Naive B cell (primary cell): ENCODE measurements at places on chromosomes 1 and 21. TPM values are rescaled to one million over a fixed set of nuclear protein-coding genes. Genes with fewer than 3 reads are reported as not detected.

DNA sequence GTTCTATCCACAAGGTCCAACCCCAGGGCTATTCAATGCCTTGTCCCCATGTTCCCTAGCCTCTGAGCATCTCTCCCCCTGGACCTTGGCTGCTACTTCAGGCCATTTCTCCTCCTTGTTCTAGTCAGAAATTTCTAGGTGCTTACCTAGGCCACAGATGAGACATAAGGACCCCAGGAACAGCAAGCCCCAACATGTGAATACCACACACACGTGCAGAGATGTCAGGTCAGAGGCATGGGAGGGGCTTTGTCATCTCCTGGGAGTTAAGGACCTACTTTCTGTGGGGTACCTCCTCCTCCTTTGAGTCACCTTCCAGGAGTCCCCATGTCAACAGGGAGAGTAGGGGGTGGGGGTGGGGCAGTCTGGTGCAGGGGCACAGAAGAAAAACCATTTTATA is 7.1 kb upstream of the RGS16 start:
- H3K27me3 ChIP-seq: peaks cover 18% of the 10 kb centered on the region
- no peak overlapping the region for H3K4me3 ChIP-seq
- H3K36me3 ChIP-seq: no peaks in the 10 kb centered on the region
- no peak for DNase-seq
- H3K27ac ChIP-seq: peak overlapping the region; percentile 20

DNA sequence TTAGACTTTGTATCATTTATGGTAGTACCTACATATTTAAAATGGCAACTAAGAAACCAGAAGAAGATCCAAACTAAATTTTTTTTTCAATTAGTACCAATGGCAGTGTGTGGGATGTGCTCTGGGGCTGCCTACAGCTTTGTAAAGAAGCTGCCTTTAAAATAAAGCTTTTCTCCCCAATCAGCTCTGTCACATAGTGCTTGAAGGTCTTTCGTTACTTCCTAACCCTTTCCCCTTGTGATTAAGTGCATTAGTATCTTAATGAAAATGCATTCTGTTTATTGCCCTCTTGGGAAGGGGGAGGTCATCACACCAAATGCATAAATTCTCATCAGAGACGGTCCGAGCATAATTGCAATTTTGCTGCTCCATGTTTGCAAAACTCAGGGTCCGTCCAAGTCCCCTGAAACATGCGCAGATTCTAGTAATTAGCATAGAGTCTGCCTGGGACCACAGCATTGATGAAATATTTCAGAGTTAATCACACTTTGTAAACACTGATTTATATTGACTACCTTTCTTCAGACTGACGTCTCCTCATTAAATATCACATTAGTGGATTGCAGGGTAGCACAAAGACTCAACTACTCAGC is 71.3 kb downstream of the ESRRG start:
- no peak overlapping the region for H3K4me3 ChIP-seq
- DNase-seq: no peak
- no peaks in the 10 kb centered on the region for H3K4me1 ChIP-seq
- no peaks in the 10 kb centered on the region for H3K36me3 ChIP-seq
- no peak overlapping the region for H3K27ac ChIP-seq

- H3K27me3 ChIP-seq: no peaks in the 10 kb centered on the region
- H3K4me3 ChIP-seq: no peak overlapping the region
- no peaks in the 10 kb centered on the region for H3K36me3 ChIP-seq
Measured at GRCh38 chr1:237281481-237281880, 239.5 kb downstream of the RYR2 start.

- no peaks in the 10 kb centered on the region for H3K36me3 ChIP-seq
- peaks cover 9% of the 10 kb centered on the region for H3K27me3 ChIP-seq
- no peak overlapping the region for H3K4me3 ChIP-seq
Measured at GRCh38 chr21:35321322-35322200, 272.5 kb upstream of the RUNX1 start.

GRCh38 chr1:228275179-228275429 is 67.3 kb downstream of the OBSCN start:
- H3K27me3 ChIP-seq: no peaks in the 10 kb centered on the region
- DNase-seq: no peak
- H3K4me1 ChIP-seq: peaks cover 12% of the 10 kb centered on the region
- no peak overlapping the region for H3K27ac ChIP-seq

GRCh38 chr1:76759950-76760349 is 107.3 kb upstream of the ST6GALNAC5 start:
- no peak for DNase-seq
- H3K27me3 ChIP-seq: no peaks in the 10 kb centered on the region
- H3K4me1 ChIP-seq: no peaks in the 10 kb centered on the region

DNA sequence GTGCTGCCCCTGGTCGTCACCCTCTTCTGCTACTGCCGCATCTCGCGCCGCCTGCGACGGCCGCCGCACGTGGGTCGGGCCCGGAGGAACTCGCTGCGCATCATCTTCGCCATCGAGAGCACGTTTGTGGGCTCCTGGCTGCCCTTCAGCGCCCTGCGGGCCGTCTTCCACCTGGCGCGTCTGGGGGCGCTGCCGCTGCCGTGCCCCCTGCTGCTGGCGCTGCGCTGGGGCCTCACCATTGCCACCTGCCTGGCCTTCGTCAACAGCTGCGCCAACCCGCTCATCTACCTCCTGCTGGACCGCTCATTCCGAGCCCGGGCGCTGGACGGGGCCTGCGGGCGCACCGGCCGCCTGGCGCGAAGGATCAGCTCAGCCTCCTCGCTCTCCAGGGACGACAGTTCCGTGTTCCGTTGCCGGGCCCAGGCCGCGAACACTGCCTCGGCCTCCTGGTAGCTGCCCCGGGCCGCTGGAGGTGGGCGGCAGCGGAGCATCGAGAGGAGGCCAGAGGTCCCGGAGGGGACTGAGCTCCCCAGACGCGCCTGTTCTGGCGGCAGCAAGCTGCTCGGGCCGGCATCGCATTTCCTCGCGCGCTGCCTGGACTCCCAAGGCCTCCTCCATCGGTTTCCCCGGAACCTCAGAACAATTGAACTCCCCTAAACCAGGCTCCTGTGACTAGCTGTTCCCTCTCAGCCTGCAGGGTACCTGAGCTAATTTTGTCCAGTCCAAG is 1.1 kb downstream of the GPR25 start:
- no peak overlapping the region for H3K27ac ChIP-seq
- peak overlapping the region; percentile 62 for H3K4me3 ChIP-seq
- DNase-seq: no peak
- peaks cover 42% of the 10 kb centered on the region for H3K27me3 ChIP-seq
- H3K4me1 ChIP-seq: peaks cover 13% of the 10 kb centered on the region
- no peaks in the 10 kb centered on the region for H3K36me3 ChIP-seq

- H3K4me1 ChIP-seq: no peaks in the 10 kb centered on the region
- DNase-seq: no peak
- no peak overlapping the region for H3K27ac ChIP-seq
- H3K36me3 ChIP-seq: no peaks in the 10 kb centered on the region
- no peaks in the 10 kb centered on the region for H3K27me3 ChIP-seq
- no peak overlapping the region for H3K4me3 ChIP-seq
Measured at GRCh38 chr1:25126562-25126961, 105.7 kb downstream of the SYF2 start.

The PROK1 gene
- not detected for polyA plus RNA-seq

The DNM3 gene
- polyA plus RNA-seq: 0.32 TPM

The FALEC gene
- polyA plus RNA-seq: not detected

The MCOLN2 gene
- 1.6 TPM for polyA plus RNA-seq

The SPRR4 gene
- not detected for polyA plus RNA-seq

The PAPPA2 gene
- polyA plus RNA-seq: not detected

The ANGEL2 gene
- polyA plus RNA-seq: 35.7 TPM

The RYR2 gene
- polyA plus RNA-seq: 0.09 TPM
